ENCODE measurements at places on chromosomes 1 and 21.

DNA sequence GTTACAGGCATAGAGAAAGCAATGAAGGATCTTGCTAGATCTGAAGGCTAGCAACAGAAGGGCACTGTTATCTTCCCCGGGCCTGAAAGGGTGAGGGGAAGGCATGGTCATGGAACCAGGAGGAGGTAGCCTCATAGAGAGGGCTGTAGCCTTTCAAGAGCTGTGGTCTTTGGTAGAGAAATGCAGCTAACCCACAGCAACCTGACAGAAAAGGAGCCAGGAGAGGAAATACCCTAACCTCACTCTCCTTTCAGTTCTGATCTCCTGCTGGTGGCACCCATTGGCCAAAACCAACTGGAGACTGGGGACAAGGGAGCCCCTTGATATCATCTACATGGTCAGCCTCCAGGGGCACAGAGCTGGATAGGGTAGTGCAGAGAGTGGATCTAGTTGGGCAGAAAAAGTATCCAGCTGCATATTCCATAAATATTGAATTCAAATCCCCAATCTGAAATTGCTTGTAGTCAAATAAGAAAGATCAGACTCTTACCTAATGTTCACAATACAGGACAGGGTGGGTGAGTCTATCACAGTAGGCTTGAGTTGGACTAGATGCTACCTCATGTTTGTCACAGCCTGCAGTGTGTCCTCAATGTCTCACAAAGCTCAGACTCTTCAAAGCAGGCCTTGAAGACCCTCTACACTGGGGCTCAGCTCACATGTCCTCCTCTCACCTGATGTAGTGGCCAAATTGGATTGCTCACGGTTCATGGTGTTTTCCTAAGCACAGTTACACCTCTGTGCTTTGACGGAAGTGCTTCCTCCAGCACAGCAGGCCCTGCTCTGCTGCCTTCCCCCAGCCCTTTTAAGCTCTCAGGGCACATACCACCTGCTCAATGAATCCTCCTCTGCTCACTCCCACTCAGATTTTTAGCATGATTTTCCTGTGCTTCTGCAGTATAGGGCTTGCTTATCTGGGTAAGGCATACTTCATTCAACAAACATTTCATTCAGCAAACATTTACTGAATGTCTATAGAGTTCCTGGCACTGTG is 74.1 kb upstream of the JUN start:
- DNase-seq, result peak; percentile 35

- no peak for DNase-seq
Observed at GRCh38 chr1:172679000-172679772, 20.3 kb downstream of the FASLG start.

DNA sequence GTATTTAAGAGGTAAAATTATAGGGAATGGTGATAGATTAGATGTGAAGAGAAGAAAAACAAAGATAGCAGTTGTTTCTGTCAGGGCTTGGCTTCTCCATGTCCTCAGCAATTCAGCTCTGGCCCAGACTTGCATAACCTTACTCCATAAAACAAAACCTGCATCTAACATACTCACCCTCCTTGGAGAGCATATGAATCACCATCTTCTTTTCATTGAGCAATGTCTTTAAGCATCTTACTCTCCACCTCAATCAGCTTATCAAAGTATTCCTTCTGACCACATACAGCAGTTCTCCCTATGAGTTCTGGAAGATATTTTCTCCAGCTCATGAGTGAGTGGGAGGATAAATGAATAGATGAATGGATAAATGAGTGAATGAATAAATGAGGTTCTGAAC is 49.0 kb downstream of the RAB3B start:
- DNase-seq, result no peak

- DNase-seq, result no peak
Observed at GRCh38 chr1:25208561-25209222, 23.6 kb downstream of the SYF2 start.

- no peak for DNase-seq
Observed at GRCh38 chr1:23741609-23742008, 1.7 kb upstream of the ELOA start.

Measured in activated CD4-positive, alpha-beta memory T cell treated with anti-CD3 and anti-CD28 coated beads for 36 hours (primary cell).